ENCODE measurements at places on chromosomes 1 and 21. TPM values are rescaled to one million over a fixed set of nuclear protein-coding genes. Genes with fewer than 3 reads are reported as not detected.

GRCh38 chr21:27704567-27705166 lies 737.8 kb upstream of the ADAMTS5 start:
- no peaks in the 10 kb centered on the region for H3K4me1 ChIP-seq
- no peaks in the 10 kb centered on the region for H3K27me3 ChIP-seq
- H3K27ac ChIP-seq = no peak overlapping the region

DNA sequence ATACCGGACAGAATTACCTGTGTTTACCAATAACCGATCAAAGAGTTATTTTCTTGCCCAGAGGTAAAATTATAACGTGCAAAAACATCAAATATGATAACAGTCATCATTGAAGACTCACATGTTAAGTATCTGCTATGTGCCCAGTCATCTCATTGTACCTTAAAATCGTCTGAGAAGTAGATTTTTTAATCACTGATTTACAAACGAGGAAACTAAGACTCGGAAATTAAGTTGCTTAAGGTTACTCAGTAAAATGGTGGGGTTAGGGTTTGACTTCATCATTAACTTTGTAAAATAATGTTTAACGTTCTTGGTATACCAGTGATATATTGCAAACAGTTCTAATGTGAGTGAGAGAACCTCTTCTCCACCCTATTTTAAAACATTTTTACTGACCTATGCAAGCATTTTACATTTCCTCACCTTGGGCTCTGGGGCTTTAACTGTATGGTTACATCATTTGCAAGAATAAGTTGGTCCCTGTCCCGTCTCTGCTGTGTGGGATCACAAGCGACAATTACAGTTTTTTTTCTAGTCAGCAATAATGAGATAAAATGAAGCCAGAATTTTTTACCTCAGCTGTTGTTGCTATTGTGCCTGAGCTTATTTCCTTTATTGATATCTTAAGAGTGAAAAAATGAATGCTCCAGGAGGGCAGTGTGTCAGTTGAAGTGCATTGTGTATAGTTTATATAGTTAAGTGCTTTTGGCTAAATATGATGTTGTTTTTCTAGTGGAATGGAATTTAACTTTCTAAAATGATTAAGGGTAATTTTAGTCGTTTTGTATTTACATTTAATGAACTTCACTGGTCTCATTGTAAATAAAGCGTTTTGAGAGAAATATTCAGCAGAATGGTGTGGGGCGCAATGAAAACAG lies 2.7 kb downstream of the RPRD2 start:
- H3K36me3 ChIP-seq = peaks cover 6% of the 10 kb centered on the region
- H3K4me1 ChIP-seq = peaks cover 22% of the 10 kb centered on the region
- no peak for DNase-seq
- H3K27me3 ChIP-seq = no peaks in the 10 kb centered on the region

DNA sequence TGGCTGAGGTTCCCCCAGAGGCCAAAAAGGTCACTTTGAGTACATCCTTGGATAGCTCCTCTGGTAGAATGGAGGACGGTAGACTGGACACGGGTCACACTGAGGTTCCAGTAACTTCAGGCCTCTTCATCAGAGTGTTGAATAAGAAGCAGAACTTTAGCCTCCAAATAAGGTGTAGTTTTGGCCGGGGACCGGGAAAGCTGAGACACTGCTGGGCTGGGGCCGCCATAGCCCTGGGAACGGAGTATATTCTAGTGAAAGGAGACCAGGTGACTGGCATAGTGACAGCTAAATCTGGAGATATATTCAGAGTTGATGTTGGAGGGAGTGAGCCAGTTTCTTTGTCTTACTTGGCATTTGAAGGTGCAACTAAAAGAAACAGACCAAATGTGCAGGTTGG lies 84.1 kb downstream of the EVA1C start:
- no peaks in the 10 kb centered on the region for H3K27me3 ChIP-seq
- peaks cover 9% of the 10 kb centered on the region for H3K36me3 ChIP-seq
- H3K4me3 ChIP-seq = no peak overlapping the region
- H3K27ac ChIP-seq = no peak overlapping the region
- peaks cover 5% of the 10 kb centered on the region for H3K4me1 ChIP-seq

Gene CYP4X1
- not detected for total RNA-seq

Gene ADSS2
- 59.3 TPM for total RNA-seq

GRCh38 chr1:31748365-31748764 lies 15.8 kb downstream of the ADGRB2 start:
- H3K4me1 ChIP-seq = peaks cover 29% of the 10 kb centered on the region
- no peak overlapping the region for H3K4me3 ChIP-seq
- no peak for DNase-seq
- no peaks in the 10 kb centered on the region for H3K36me3 ChIP-seq
- H3K27ac ChIP-seq = no peak overlapping the region
- H3K27me3 ChIP-seq = peaks cover 19% of the 10 kb centered on the region

- H3K27me3 ChIP-seq = no peaks in the 10 kb centered on the region
- no peak for DNase-seq
- H3K4me1 ChIP-seq = peaks cover 12% of the 10 kb centered on the region
- no peak overlapping the region for H3K27ac ChIP-seq
These were observed 30.8 kb upstream of the PTGFRN start for GRCh38 chr1:116878804-116879477.

DNA sequence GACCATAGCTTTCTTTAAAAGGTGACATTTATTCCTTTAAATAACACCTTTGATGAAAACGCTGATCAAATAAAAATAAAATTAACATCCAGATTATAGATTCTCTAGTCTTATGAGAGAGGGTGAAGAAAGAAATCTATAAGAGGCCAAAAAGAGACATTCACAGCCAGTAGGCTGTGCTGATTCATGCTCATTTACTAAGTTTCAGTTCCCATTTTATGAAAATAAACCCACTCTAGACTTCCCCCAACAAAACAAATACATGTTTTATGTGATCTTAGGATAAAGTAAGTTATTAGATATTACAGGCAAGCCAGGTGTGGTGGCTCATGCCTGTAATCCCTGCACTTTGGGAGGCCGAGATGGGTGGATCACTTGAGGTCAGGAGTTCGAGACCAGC lies 21.1 kb downstream of the ESRRG start:
- no peak for DNase-seq
- H3K27me3 ChIP-seq = no peaks in the 10 kb centered on the region
- H3K36me3 ChIP-seq = no peaks in the 10 kb centered on the region
- no peaks in the 10 kb centered on the region for H3K4me1 ChIP-seq
- no peak overlapping the region for H3K27ac ChIP-seq

DNA sequence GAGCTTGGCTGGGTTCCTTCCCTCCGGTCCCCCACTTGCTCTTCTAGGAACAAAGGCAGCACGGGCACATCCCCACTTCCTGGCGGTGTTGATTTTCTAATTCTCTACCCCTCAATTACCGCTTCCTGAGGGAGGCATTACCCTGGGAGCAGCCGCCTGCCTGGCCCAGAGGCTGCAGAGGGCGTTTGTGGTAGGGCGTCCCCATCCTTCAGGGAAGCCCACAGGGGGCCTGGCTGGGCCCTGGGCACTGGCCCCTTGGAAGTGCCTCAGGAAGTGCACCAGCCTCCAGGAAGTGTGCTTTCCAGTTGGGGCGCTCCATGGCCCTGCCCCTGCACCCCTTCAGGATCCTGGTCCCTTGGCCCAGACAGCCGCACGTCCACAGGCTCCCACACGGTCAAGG lies 42.1 kb upstream of the CASZ1 start:
- H3K4me1 ChIP-seq = no peaks in the 10 kb centered on the region
- H3K27ac ChIP-seq = no peak overlapping the region
- H3K4me3 ChIP-seq = no peak overlapping the region
- peaks cover under 1% of the 10 kb centered on the region for H3K36me3 ChIP-seq
- peaks cover 12% of the 10 kb centered on the region for H3K27me3 ChIP-seq

Gene LRRC8D
- total RNA-seq = 37.1 TPM

- H3K4me3 ChIP-seq = no peak overlapping the region
- no peaks in the 10 kb centered on the region for H3K4me1 ChIP-seq
- no peak for DNase-seq
- H3K27ac ChIP-seq = no peak overlapping the region
- no peaks in the 10 kb centered on the region for H3K27me3 ChIP-seq
These were observed 39.6 kb downstream of the UCHL5 start for GRCh38 chr1:193019442-193020026.

DNA sequence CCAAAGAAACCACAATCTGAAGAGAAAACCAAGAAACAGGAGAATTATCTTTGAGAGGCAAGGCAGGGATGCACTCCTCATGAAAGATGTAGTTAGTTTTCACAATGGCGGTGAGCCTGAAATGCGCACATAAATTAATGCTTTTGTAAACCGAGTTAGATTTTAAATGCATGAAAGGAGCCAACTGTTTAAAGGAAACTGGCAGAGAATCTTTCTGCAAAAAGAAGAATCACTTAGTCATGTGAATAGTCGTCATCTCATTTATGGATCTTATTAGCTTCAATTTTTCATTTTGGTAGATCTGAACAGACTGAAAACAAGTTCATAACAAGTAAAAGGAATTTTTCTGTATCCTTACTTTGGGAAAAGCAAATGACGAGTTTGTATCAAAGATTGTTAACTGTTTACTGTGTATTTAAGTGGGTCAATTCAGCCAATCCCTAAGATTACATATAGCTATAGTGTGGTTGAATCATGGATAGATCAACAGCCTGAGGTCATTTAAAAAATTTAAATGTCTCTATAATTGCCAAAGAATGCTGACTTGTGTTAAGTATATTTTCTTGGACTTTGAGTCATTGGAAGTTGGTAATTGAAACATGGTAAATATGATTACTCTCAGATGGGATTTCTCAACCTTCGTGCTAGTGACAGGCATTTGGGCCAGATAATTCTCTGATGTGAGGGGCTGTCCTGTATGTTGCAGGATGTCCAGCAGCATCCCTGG lies 226.6 kb upstream of the KAZN start:
- H3K27ac ChIP-seq = no peak overlapping the region
- DNase-seq = no peak
- peaks cover 5% of the 10 kb centered on the region for H3K27me3 ChIP-seq
- H3K4me1 ChIP-seq = no peaks in the 10 kb centered on the region
- no peaks in the 10 kb centered on the region for H3K36me3 ChIP-seq

DNA sequence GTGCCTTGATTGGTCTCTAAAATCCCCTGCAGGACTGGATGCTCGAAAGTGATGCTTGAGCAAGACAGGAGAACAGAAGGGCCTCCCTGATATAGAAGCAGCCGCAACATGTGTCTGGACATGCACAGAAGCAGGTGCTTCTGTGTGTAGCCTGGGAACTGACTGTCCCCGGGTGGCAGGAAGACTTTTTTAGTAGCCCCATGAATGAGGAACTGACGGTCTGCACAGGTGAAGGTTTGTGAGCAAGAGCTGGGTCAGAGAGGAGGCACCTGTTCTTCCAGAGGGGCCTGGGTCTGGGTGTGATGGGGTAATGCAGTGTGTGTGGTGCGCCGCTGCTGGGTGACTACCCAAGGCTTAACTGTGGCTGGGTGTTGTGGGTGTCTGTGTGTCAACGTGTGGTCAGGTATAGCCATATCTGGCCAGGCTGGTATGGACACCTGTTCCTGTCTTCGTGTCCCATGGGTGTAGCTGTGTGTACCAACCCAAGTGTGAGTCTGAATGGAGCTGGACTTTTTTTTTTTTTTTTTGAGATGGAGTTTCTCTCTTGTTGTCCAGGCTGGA lies 39.1 kb upstream of the FOXO6 start:
- no peaks in the 10 kb centered on the region for H3K4me1 ChIP-seq
- H3K27me3 ChIP-seq = no peaks in the 10 kb centered on the region
- no peaks in the 10 kb centered on the region for H3K36me3 ChIP-seq
- DNase-seq = no peak

DNA sequence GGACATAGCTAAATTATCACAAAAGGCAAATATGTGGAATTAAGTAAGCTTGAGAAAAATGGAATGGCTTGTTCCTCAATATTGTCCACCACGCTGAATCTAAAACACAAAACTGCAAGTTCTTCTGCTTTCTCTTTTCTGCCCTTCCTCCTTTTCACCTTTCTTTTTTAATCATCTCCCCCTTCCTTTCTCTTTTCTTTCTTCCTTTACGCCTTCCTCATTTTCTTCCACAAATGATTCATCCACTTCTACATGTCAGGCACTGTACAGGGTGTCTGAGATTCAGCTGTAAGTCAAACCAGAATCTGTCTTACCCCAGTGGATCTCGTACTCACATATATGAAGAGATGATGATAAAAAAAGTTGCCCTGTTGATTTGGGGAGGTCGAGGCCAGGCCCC lies 1182.5 kb downstream of the MRPL39 start:
- no peak for DNase-seq
- H3K27ac ChIP-seq = no peak overlapping the region
- H3K36me3 ChIP-seq = no peaks in the 10 kb centered on the region
- peaks cover 15% of the 10 kb centered on the region for H3K4me1 ChIP-seq
- no peak overlapping the region for H3K4me3 ChIP-seq

Gene S100A7A
- not detected for total RNA-seq

- no peak overlapping the region for H3K4me3 ChIP-seq
- H3K36me3 ChIP-seq = no peaks in the 10 kb centered on the region
- no peaks in the 10 kb centered on the region for H3K4me1 ChIP-seq
- DNase-seq = no peak
These were observed 546.1 kb upstream of the ADAMTS5 start for GRCh38 chr21:27513016-27513415.

- H3K27me3 ChIP-seq = no peaks in the 10 kb centered on the region
- no peaks in the 10 kb centered on the region for H3K4me1 ChIP-seq
- H3K27ac ChIP-seq = no peak overlapping the region
- no peak overlapping the region for H3K4me3 ChIP-seq
- DNase-seq = no peak
- H3K36me3 ChIP-seq = peaks cover 4% of the 10 kb centered on the region
These were observed 18.9 kb downstream of the NECAP2 start for GRCh38 chr1:16459352-16459925.

Gene LCK
- total RNA-seq = 509 TPM

GRCh38 chr1:41296506-41296905 lies 54.4 kb upstream of the SCMH1 start:
- H3K27ac ChIP-seq = no peak overlapping the region
- no peak overlapping the region for H3K4me3 ChIP-seq
- H3K4me1 ChIP-seq = no peaks in the 10 kb centered on the region
- DNase-seq = no peak
- peaks cover 5% of the 10 kb centered on the region for H3K27me3 ChIP-seq

GRCh38 chr1:3501856-3502640 lies 47.6 kb downstream of the ARHGEF16 start:
- H3K27ac ChIP-seq = no peak overlapping the region
- DNase-seq = peak; percentile 18
- no peak overlapping the region for H3K4me3 ChIP-seq

Data from naive thymus-derived CD8-positive, alpha-beta T cell (primary cell).